ELR (cell line): ENCODE measurements at places on chromosomes 2 and 18.

- peak; percentile 38 for DNase-seq
Measured at GRCh38 chr18:22711192-22711685, 221.9 kb upstream of the RBBP8 start.

DNA sequence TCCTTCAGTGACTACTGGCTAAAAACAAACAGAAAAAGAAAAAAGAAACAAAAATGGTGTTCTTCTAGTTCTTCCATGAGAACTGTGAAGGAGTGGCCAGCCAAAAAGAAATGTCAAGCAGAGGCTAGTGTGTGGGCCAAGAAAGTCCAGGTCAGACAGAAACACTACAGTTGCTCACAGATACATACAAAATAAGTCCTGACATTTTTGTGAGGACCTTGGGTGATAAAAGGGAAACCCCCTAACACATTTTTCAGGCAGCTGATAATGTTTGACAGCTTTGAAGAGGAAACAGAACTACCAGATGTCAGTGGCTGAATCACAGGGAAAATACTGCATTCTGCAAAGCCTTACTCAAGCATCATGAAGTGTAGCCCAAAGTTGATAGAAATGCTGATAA lies 28.1 kb downstream of the ARHGAP25 start:
- peak; percentile 8 for DNase-seq

GRCh38 chr2:185245216-185245615 lies 493.4 kb upstream of the FSIP2 start:
- no peak for DNase-seq

DNA sequence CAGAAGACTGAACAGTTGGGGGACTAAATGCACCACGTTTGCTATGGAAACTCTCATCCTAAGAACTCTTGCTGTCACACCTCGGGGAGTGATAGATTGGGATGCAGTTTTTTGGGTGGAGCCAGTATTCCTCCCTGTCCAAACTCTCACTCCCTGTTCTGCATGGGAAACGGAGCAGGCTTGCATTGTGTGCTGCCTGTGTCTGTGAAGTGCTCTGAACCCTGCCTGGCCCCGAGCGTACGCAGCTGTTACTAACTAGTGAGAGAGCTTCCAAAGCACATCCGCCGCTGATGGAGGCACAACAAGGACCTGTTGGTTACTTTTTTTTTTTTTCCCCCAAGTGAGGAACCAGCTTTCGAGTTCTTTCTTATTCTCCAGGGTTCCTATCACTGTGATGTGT lies 195.5 kb downstream of the ANAPC1 start:
- no peak for DNase-seq

- DNase-seq: peak; percentile 48
Measured at GRCh38 chr2:140528982-140529381, 1601.8 kb downstream of the LRP1B start.

DNA sequence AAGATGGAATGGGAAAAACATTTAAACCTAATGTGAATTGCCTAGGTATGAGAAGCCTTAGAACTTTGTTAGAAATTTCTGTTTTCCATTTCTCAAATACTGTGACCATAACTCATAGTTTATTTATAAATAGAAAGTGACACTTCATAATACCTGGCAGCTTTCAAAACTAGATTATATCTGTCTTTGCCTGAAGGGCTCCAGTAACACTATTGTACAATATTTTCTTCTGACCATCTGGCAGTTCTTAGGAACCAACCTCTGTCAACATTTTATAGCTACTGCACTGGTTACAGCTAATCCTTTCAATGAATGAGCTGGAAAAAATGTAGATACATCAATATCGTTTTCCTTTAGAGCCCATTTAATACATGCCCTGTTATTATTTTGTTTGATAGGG lies 237.4 kb downstream of the CAMKMT start:
- no peak for DNase-seq
